ENCODE measurements at places on chromosomes 6 and 20.

DNA sequence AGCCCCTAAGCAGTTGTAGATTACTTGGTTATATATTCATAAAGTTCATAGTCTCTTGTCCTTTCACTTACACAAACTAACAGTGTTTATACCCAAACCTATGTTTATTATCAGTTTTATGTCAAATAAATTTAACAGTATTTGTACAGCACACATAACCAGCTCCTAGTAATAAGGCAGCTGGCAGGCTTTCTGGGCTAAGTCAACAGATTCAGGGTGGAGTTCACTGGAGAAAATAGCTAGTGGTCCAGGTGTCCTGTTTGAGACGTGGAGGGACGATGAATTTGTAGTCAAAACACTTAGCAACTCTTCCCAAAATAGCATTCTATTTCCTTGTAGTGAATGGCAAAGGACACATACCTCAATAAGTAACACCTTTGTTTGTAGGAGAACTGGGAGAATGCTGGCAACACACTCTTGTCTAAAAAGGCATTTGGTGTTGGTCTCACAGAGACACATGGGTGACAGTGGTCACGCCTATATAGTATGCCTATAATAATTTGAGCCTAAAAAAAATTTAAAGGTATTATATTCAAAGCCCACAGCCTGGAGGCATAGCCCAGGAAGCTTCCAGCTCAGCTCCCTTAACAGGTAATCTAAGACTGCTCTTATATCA lies 156.4 kb upstream of the CARMIL1 start:
- DNase-seq = no peak

DNA sequence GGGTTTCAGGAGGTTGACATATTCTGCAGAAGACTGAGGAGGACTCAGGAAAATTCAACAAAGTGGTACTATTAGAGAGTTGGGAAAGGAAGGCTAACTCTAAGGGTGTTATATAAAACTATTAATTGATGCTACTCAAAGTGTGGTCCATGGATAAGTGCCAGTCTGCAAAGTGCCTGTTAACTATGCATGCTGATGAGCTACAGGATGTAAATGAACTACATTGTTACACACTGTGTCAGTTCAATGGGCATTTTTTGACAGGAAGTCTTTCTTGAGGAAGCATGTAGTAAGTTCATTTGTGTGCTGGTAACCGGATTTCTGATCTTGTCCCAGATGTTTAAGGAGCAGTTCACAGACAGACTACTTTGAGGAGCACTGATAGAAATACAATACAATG lies 75.6 kb downstream of the KLHL32 start:
- DNase-seq = no peak

DNA sequence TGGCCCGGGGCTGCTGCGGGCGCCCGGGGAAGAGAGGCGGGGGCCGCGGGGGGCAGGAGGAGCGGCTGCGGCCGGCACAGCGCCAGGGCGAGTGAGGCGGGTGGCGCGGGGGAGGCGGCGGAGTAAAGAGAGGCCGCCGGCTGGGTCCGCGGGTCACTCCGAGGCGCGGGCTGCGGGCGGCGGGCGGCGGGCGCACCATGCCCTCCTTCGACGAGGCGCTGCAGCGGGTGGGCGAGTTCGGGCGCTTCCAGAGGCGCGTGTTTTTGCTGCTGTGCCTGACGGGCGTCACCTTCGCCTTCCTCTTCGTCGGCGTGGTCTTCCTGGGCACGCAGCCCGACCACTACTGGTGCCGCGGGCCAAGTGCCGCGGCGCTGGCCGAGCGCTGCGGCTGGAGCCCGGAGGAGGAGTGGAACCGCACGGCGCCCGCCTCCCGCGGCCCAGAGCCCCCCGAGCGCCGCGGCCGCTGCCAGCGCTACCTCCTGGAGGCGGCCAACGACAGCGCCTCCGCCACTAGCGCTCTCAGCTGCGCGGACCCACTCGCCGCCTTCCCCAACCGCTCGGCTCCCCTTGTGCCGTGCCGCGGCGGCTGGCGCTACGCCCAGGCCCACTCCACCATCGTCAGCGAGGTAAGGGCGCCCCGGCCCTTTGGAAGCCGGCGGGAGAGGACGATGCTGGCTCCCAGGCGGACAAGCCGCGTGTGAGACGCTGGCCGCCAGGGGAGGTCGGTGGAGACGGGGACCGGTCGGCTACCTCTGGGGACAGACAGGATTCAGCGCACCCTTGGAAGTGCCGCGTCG lies at the start of gene SLC22A3:
SLC22A3 (plus strand) TSS at position 156 of the 797 bp plus-strand sequence; CDS start at position 198, 42 bp downstream.
- no peak for DNase-seq

DNA sequence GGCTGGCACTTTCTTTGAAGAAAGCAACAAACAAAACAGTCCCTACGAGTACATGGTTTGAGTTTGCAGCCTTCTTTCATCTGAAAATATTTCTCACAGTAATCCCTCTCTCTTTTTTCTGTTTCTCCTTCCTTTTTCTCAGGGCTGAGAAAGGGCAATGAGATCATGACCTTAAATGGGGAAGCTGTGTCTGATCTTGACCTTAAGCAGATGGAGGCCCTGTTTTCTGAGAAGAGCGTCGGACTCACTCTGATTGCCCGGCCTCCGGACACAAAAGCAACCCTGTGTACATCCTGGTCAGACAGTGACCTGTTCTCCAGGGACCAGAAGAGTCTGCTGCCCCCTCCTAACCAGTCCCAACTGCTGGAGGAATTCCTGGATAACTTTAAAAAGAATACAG lies 80.7 kb upstream of the CLDN20 start:
- DNase-seq = no peak

- DNase-seq = no peak
These were observed 172.2 kb downstream of the ARID1B start for GRCh38 chr6:156949376-156949775.

DNA sequence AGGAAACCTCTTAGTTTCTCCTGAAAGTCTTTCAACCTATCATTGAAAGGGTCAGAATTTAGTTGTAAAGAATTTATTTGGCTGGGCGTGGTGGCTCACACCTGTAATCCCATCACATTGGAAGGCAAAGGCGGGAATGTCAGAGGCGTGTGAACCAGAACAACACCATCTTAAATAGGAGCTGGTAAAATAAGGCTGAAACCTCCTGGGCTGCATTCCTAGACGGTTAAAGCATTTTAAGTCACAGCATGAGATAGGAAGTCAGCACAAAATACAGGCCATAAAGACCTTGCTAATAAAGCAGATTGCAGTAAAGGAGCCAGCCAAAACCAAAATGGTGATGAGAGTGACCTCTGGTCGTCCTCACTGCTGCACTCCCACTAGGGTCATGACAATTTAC lies 29.6 kb downstream of the OR2B2 start:
- DNase-seq = no peak

GRCh38 chr6:12113190-12113577 lies 101.1 kb downstream of the HIVEP1 start:
- DNase-seq = no peak

GRCh38 chr6:106083618-106084017 lies 2.5 kb upstream of the PRDM1 start:
- no peak for DNase-seq

DNA sequence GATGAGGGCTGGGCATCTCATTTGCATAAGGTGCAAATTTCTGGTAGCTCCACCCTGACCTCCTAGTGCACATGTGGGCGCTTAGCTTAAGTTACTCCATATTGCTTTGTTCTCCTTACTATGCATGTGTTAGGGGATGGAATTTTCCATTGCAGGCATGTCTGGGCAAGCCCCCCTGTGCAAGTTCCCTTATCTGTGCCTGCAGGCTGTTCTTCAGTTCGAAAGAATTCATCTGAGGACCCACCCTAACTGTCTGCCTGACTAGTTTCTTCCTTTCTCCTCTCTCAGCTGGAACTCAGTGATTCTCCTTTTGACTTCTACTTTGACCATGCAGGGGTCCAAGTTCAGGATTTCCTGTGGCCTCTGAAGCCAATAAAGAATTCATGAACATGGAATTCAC lies 30.2 kb downstream of the CCDC170 start:
- no peak for DNase-seq

GRCh38 chr20:23228912-23229311 lies 121.7 kb upstream of the NXT1 start:
- no peak for DNase-seq

- DNase-seq = peak; percentile 65
These were observed 11.5 kb downstream of the PMEPA1 start for GRCh38 chr20:57698116-57698866.

- no peak for DNase-seq
These were observed 67.6 kb downstream of the CD2AP start for GRCh38 chr6:47545223-47545622.

GRCh38 chr6:153814136-153814535 lies 224.9 kb upstream of the OPRM1 start:
- no peak for DNase-seq

GRCh38 chr6:166635013-166635970 lies 8.2 kb upstream of the RPS6KA2 start:
- no peak for DNase-seq

- DNase-seq = no peak
These were observed 9.9 kb upstream of the HEBP2 start for GRCh38 chr6:138393871-138394783.

DNA sequence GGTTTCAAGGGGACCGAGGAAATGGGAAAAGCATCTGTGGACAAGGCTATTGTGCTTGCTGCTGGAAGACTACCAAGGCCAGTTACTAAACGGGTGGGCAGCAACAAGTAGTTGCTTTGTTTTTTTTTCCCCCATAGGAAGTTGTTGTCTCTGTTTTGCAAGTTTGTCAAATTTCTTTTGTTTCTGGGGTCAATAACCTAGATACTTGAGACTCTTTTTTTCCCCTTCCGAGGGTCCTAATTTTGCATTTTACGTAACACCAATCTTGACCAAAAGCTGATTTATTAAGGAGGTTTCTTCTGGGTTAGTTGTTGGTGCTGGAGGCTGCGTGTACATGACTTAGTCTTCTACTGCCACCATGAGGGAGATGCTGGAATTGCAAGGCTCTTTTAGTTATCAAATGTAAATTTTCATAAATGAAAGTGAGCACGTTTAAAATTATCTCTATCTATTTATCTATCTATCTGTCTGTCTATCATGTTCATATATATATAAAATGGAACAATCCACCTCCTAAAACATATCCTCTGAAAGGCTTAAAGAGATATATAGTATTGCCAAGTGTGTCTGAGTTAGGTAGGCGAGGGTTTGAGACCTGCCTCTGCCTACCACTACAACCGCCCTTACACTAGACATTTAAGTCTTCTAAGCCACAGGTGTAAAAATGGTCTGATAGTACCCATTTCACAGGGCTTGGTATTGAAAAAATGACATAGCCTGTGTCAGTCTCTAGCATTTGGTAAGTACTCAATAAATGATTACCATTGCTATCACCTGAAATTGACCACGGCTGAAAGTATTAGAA lies 60.2 kb downstream of the GCLC start:
- DNase-seq = peak; percentile 54

Data from stimulated activated CD8-positive, alpha-beta memory T cell treated with anti-CD3 and anti-CD28 coated beads, Interleukin-7, amount 100 ng/mL, for 4 hours (primary cell).